Renal cortical epithelial cell (primary cell): ENCODE measurements at places on chromosomes 5 and 9. TPM values are rescaled to one million over a fixed set of nuclear protein-coding genes. Genes with fewer than 3 reads are reported as not detected.
A peak's percentile ranks its signal among the peaks of the same experiment; 100 is the strongest.

DNA sequence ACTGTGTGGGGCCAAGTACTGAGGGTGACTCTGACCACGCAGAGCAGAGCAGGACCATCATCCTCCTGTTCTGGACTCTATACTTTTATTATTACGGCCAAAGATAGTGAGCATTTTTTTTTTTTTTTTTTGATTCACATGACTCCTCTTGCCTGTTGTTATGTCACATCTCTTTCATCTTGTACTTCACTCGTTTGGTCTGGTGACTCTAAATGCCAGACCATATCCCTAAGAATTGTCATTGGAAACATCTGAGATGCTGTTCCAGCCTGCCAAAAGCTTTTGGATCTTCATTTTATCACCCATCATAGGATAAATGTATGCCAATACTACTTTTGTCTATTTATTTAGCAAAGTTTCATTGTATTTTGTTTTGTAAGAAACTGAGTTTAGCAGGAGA lies 168.2 kb upstream of the RAI14 start:
- DNase-seq: no peak

DNA sequence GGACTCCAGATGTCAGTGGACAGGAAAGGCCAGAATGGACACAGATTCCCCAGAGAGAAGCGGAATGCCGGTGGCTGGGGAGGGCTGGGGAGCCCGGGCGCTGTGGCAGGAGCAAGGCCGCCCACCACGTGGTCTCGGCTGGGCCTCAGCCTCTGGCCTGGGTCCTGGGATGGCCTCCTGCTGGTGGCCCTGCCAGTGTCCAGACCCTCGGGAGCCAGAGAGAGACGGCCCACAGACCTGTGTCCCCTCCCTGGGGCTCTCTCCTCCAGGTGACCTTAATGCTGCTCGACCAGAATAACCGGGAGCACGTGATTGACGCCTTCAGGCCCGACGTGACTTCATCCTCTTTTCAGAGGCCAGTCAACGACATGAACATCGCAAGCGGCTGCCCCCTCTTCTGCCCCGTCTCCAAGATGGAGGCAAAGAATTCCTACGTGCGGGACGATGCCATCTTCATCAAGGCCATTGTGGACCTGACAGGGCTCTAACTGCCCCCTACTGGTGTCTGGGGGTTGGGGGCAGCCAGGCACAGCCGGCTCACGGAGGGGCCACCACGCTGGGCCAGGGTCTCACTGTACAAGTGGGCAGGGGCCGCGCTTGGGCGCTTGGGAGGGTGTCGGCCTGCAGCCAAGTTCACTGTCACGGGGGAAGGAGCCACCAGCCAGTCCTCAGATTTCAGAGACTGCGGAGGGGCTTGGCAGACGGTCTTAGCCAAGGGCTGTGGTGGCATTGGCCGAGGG lies 19.0 kb downstream of the FBXW5 start:
- DNase-seq: no peak

- DNase-seq: no peak
Measured at GRCh38 chr5:176583076-176583475, 26.9 kb downstream of the GPRIN1 start.

DNA sequence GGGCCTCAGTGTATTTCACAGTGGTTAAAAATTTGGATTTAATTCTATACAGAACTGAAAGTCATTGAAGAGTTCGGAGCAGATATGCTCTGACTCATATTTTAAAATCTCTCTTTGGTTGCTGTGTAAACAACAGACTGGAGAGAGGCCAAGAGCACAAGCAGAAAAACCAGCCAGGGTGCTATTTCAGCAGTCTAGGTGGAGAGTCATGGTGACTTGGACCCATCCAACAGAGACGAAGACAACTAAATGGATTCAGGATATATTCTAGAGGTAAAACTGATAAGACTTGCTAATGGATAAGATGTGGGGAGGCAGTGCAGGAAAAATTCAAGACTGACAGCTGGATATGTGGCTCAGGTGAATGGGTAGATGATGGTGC lies 168.9 kb downstream of the MAPKAP1 start:
- DNase-seq: peak; percentile 97

Gene TAF11L5
- total RNA-seq: not detected in 2 replicates

- peak; percentile 94 for DNase-seq
Measured at GRCh38 chr9:22079873-22080341, 70.8 kb upstream of the CDKN2B start.

- DNase-seq: no peak
Measured at GRCh38 chr5:108561416-108562204, 179.7 kb upstream of the FBXL17 start.

DNA sequence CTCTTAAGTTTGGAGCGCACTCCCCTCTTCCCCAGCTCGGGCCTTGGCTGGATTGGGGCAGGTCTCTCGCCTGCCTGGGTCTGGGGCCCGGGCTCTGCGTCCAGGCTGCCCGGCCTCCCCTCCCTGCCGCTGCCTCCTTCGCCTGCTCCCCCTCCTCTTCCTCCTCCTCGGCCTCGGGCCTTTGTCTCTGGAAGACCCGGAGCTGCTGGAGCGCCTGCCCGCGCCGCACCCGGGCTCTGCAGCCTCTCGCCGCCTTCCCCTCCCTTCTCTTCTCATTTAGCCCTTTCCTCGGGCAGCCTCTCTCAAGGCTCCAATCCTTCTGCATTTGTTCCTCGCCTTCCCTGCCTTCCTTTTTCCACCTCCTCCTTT lies 218.5 kb downstream of the C9orf50 start:
- DNase-seq: no peak

DNA sequence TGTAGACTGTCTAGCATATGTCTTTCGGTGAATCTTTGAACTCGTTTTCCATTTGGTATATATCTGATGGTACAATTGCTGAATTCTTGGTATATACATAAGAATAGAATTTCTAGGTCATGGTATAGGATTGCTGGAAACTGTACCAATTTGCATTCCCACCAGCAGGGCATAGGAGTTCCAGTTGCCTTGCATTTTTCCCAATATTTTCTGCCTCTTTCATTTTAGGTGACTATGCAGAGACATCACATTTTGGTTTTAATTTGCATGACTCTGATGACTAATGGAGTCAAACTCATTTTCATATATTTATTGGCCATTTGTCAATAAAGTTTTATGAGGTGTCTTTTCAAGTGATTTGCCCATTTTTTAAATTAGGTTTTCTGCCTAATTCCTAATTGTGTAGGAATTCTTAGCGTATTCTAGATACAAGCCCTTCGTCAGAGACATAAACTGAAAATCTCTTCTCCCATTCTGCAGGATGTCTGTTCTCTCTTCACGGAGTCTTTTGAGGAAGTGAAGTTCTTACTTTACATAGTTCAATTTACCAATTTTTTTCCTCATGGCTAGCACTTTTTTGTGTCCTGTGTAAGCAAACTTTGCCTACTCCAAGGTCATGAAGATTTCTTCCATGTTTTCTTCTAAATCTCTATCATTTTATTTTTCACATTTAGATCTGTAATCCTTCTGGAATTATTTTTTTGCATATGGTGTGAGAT lies 28.9 kb upstream of the PDCD1LG2 start:
- no peak for DNase-seq

DNA sequence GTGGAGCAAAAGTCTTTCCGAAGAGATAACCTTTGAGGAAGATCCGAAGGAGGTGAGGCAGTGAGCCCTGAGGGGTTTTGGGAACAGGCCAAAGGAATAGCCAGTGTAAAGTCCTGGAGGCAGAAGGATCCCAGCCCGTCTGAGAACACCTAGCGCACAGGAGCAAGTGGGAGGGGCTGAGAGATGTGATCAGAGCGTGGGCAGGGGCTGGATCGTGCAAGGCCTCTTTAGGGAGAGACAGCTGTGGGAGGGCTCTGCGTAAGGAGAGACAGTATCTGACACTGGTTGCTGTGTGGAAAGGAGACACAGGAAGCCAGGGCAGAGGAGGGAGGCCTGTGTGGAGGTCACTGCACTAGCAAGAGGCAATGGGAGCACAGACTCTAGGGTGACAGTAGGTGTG lies 68.2 kb downstream of the BARX1 start:
- no peak for DNase-seq

GRCh38 chr9:4382722-4383317 lies 83.0 kb upstream of the GLIS3 start:
- peak; percentile 29 for DNase-seq

Gene ADAMTS12
- total RNA-seq: 2.3 and 6.3 TPM in 2 replicates

- no peak for DNase-seq
Measured at GRCh38 chr9:133276923-133277322, 1.9 kb upstream of the ABO start.

GRCh38 chr5:68476854-68477253 lies 261.3 kb downstream of the PIK3R1 start:
- no peak for DNase-seq

DNA sequence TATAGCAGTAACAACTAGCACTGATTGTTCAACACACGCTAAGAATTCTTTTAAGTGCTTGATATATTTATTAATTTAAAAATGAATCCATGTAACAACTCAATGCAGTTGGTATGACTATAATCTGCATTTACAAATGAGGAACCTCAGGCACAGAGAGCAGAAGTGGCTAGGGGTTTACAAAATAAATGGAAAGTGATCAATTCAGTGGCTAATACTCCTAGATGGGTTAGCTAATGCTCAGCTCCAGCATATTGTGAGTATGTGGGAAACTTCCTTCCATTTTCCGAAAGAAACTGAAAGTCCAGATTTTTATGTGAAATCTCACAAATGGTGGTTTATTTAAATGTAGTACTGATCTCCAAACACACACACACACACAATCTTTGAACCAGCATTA lies 128.0 kb downstream of the RFX3 start:
- DNase-seq: no peak

DNA sequence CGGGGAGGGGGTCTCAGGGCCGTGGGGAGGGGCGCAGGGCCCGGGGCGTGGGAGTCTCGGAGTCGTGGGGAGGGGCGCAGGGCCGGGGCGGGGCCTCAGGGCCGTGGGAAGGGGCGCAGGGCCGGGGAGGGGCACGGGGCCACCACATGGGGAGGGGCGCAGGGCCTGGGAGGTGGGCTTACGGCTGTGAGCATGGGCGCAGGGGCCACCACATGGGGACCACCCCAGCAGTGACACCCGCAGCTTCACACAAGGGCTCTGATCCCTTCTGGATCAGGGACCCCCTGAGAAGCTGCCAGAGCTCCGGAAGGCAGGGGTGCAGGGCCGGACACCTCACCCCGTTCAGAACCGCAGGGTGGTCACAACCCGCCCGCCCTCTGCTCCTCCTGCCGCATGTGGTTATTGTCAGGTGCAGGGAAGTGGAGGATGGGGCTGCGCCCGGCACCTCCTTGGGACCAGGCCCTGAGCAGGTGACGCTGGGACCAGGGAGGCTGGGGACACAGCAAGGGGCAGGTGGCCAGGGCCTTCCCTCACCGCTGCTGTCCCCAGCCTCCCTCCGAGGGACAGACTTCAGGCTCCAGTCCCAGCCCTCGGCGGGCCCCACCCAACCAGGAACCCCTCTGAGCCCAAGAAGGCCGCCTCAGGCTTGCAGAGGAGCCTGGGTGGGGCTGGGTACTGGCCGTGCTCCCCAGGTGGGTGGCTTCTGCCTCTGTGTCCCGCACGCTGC lies 53.7 kb downstream of the EXD3 start:
- no peak for DNase-seq

GRCh38 chr9:111662576-111663300 lies 1.3 kb downstream of the GNG10 start:
- no peak for DNase-seq

- DNase-seq: no peak
Measured at GRCh38 chr5:34021334-34021733, 13.5 kb upstream of the AMACR start.

DNA sequence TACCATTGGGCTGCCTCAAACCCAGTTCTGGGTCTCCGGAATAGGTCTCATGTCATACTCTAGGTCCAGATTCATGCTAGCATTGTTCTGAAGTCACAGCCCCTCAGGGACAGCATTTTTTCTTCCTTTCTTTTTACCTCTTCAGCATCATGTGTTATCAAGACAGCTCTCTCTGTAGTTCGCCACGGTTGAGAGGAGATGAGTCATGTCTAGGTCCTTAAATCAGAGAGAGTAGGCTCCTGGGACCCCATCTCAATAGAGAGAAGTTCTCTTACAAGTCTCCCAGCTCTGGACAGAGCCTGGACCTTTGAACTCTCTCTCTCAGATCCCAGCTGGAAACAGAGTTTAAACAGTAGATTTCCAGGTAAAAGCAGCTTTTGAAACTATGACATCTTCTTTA lies 332.4 kb upstream of the CD180 start:
- DNase-seq: peak; percentile 60
